ENCODE measurements at places on chromosomes 7 and 10.

GRCh38 chr10:5760515-5760914 is 52.7 kb downstream of the GDI2 start:
- no peak for DNase-seq

- DNase-seq: no peak
Measured at GRCh38 chr7:153382641-153383101, 623.1 kb downstream of the ACTR3B start.

DNA sequence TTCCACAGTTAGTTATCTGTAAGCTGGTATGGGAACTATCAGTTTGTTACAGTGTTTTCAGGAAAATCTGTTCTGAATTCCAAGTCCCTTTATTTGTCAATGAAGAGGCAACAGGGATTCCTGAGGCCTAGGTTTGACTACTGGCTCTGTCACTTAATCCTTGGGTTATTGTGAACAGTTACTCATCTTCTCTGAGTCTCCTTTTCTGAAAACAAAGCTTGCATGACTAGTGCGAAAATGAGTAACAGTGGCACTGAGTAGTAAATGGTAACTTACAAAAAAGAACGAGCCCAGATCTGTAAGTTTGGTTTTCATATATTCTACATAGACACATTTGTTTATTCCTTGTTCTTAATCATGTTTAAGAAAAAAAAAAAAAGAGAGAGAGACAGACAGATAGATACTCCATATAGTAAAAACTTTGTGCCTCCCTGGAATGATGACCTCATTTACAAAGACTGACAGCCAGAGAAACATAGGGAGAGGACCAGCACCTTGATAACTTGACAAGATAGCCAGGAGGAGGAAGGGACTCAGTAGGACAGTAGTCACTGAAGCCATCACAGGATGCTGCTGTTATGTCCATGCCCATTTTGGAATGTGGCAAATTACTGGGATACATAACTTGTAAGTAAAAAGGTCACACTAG is 1.9 kb downstream of the MRPS33 start:
- no peak for DNase-seq

DNA sequence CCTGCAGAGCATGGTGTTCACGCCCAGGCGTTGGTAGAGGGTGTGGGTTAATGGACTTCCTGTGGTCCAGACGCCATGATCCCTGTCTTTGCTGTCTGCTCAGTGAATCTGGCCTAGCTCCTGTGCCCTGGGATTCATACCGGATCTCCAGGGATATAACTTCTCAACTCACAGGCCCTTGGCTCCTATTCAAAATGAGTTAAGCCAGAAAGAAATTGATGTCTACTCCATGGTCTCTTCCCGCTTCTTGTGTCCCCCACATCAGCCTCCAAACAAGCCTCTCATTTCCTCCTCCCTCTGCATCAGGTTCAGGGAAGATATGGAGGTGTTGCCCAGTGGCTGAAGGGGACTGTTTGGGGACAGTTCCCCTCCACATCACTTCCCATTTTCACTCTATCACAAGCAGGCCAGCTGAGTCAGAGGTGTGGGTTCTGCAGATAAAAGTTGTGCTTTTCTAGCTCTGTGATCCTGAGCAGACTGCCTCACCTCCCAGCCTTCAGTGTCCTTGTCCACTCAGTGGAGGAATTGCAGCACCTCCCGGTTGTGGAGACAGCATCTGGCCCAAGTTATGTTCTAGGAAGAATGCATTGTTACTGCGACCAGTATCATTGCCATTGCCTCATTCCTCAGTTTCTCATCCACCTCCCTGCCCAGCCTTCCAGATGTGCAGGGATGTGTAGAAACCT is 22.5 kb downstream of the AKR1E2 start:
- DNase-seq: no peak

DNA sequence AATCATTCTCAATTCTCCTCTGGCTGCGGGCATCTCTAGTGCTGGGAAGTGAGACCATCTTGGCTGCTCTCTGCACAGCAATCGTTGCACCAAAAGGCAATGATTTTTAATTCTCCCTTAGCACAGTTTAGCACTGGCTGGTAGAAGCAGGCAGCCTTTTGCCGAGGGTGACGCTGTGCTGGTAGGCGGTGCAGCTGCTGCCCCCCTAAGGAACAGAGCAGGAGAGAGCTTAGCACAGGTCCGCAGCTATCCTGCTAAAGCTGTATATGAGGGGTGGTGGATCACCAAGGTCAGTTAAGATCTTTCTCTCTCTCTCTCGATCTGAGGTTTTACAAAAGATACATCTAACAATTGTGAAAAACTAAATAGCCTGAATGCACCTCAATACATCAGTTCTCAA is 390.1 kb downstream of the GATA3 start:
- peak; percentile 4 for DNase-seq

GRCh38 chr10:5040781-5041470 is 37.3 kb upstream of the AKR1C2 start:
- DNase-seq: no peak

GRCh38 chr7:106065575-106066500 is 46.3 kb downstream of the SYPL1 start:
- DNase-seq: no peak

- peak; percentile 46 for DNase-seq
Measured at GRCh38 chr10:131885391-131886165, 15.2 kb upstream of the PPP2R2D start.

DNA sequence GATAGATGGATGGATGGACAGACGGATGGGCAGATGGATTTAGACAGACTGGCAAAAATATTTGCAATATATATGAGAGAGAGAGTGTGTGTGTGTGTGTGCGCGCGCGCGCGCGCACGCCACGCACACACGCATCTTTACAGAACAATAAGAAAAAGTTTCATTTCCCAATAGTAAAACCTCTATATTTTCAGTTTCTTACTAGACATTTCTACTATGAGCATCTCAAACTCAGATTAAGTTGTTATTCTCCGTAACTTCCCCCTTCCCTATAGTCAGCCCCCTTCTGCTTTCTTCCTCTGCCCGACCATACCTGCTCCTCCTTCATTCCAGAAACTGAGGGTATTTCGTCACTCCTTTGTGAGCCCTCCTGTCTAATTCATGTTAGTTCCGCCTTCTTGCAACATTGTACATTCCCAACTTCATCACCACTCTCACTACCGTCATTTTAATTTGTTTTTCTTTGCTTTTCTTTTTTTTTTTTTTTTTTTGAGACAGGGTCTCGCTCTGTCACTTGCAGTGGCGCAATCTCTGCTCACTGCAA is 154.4 kb upstream of the SH2B2 start:
- no peak for DNase-seq

- no peak for DNase-seq
Measured at GRCh38 chr7:5439572-5440496, 16.2 kb upstream of the TNRC18 start.

DNA sequence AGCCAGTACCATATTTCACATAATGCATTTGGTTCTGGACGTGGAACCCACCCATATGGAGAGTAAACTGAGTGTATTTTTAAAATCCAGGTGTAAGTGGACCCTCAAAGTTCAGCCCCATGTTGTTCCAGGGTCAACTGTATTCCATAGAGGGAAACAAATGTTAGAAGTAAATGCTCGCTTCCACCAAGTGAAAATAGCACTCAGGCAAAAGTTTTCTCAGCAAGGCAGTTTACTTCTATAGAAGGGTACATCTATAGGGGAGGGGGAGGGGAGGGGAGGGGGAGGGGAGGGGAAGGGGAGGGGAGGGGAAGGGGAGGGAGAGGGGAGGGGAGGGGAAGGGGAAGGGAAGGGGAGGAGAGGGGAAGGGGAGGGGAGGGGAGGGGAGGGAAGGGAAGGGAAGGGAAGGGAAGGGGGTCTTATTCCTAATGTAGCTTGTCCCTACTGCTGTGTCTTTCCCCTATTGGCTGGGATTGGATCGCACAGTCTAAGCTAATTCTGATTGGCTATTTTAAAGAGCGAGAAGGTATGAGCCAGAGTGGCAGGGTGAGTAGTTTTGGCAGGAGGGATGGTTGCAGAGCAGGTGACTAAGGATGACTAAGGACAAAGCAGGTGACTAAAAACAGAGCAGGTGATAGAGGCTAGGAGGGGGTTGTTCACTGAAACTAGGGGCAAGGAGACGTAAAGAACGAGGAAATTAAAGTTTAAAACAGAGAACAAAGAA is 29.1 kb downstream of the GARIN1A start:
- no peak for DNase-seq

GRCh38 chr10:6721964-6722615 is 142.0 kb upstream of the PRKCQ start:
- DNase-seq: no peak

GRCh38 chr10:16943295-16944285 is 126.4 kb upstream of the RSU1 start:
- no peak for DNase-seq

- no peak for DNase-seq
Measured at GRCh38 chr7:129719980-129720732, 108.6 kb downstream of the NRF1 start.

- DNase-seq: no peak
Measured at GRCh38 chr10:1399431-1400100, 337.8 kb downstream of the ADARB2 start.

- no peak for DNase-seq
Measured at GRCh38 chr10:126432507-126432906, 44.2 kb upstream of the ADAM12 start.

DNA sequence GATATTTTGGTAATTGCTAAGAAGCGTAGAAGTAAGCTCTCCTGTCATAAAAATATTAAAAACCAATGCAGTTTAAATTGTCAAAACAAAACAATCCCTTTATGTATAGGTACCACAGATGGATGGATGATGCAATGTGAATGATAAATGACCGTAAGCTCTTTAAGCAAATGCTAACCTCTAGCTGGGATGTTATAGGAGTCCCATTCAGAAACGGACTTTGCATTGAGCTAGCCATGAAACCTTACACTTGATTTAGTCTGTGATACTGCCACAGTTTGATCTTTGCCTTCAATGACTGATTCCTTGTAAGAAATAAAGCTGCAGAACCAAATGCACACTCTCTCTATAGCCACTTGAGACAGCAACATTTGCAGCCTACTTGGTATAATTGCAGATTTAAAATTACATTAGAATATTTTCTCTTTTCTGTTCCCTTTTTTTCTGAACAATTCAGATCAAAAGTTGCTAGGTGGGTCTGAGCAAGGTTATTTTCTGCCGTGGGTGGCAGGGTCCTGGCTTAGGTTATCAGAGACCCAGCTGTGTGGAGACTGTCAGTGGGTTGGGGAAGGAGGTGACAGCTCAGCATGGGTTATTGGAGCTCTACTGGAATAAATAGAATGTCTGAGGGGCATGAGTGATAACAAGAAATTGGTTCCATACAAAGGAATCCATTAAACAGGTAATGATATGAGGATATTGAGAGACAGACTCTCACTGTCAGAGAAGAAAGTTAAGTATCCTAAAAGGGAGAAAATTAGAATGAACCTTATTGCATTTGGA is 258.8 kb upstream of the CDC14C start:
- no peak for DNase-seq

All from stimulated activated CD4-positive, alpha-beta T cell treated with anti-CD3 and anti-CD28 coated beads, TNF-alpha, amount 100 ng/mL, for 1 hour (primary cell).